ENCODE measurements at places on chromosomes 2 and 18.

- DNase-seq: no peak
Observed at GRCh38 chr2:134246154-134246874, 7.6 kb upstream of the MGAT5 start.

GRCh38 chr2:96636551-96637171 lies 1.5 kb downstream of the KANSL3 start:
- DNase-seq: no peak

GRCh38 chr2:191351921-191352320 lies 106.7 kb downstream of the MYO1B start:
- no peak for DNase-seq

- no peak for DNase-seq
Observed at GRCh38 chr2:240155048-240155744, 14.7 kb upstream of the OTOS start.

- no peak for DNase-seq
Observed at GRCh38 chr2:200087451-200087850, 132.1 kb downstream of the MAIP1 start.

GRCh38 chr18:79818036-79818435 lies 20.3 kb downstream of the KCNG2 start:
- DNase-seq: no peak

- no peak for DNase-seq
Observed at GRCh38 chr18:32270341-32270740, 80.5 kb downstream of the MEP1B start.

- DNase-seq: no peak
Observed at GRCh38 chr18:39799006-39799405, 2156.0 kb upstream of the PIK3C3 start.

DNA sequence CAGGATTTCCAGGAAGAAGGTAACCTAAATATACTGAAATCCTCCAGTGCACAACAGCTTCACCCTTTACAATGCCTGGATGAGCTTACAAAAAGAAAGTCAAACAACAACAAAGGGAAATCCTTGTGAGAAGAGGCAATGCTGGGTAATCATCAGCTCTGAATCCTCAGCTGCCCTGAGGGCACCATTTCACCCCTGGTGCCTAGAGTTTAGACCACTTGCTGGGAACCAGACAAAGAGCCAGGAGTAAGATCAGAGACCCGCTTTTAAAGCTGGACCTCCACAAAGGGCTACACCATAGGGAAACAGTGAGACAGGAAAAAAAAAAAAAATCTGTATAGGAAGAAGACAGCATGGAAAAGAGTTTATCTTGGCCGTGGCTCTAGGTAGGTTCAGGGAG lies 97.0 kb downstream of the FOXI3 start:
- DNase-seq: no peak

- no peak for DNase-seq
Observed at GRCh38 chr2:88448248-88448647, 4.2 kb downstream of the FOXI3 start.

DNA sequence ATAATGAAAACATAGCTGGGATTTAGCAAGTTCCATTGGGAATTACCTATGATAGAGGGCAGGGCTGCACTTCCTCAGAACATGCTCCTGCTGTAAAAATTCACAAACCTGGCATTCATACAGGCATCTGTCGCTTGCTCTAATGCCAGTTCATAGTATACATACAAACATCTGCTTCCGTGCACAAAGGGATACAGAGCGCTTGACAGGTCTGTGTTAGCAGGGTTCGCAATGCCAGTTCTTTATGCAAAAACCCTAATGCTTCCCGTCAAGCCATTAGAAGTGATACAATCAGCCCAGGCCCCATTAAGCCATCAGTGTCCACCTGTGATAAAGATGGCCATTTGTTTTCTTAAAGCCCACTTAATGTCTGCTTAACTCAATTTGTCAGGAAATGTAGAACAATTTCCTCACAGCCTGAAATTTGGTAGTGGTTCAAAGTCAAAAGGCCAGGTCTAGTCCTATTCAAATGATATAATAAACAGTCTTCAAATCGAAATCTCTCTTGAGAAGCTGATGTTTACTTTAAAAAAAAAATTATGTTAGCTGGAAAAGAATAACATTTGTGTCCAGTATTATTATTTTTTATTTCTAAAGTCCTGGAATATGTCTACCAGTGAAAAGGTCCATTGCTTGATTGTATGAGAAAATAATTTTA lies 556.3 kb downstream of the ARHGAP15 start:
- DNase-seq: no peak

GRCh38 chr2:112623913-112624777 lies 21.6 kb upstream of the SLC20A1 start:
- no peak for DNase-seq

- no peak for DNase-seq
Observed at GRCh38 chr2:234478121-234478858, 18.6 kb downstream of the ARL4C start.

GRCh38 chr18:13219593-13220159 lies 1.1 kb downstream of the LDLRAD4 start:
- DNase-seq: no peak

- no peak for DNase-seq
Observed at GRCh38 chr2:54120950-54121349, 5.5 kb downstream of the ACYP2 start.

DNA sequence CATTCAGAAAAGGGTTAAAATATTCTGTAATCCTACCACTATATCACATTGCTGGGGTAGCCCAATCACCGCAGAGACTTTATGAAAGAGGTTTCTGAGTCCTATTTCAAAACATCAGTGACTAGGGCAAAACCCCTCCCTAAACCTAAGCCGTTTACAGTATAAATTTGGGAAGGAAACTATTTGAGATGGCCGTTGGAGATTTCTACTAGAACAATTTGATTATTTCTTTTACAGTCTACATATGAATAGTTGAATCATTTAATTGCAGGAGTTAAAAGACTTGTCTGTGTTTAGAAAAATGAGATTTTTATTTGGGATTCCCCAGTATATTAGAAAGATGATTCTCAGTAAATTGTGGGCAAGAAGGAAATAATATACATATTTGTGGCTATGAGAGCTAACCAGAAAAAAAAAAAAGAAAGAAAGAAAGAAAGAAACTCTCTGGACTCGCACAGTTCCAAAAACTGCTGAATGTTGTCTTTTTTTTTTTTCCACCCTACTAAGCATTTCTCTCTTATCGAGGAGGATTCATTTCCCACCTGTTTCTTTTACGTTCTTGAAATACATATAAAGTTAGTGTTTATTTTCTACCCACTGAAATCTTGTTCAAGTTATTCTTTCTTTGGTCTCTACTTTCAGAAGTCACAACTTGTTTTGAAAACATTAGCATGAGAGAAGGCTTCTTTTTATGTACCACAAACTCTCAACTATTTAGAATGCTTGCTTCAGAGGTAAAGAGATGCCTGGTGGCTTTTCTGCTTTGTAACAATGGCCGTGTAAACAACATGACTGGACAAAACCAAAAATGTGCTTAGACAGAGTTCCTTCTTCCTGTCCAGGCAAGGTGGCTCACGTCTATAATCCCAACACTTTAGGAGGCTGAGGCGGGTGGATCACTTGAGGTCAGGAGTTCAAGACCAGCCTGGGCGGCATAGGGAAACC lies 65.9 kb downstream of the BCL2 start:
- no peak for DNase-seq

DNA sequence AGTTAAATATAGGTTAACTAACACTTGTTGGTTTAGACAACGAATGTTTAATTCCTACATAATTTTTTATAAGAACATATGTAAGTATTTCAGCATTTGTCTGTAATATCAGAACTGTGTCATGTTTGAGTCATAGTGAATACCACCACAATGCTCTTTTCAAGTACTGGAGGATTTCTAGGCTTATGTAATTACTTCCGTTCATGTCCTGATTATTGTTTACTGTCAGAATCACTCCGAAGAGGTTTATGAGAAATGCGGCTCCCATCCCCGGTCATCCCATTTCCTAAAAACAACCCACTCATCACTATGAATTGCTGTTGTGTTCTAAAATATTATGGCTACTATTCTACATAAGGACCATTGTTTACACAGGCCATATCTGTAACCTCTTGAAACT lies 45.1 kb downstream of the CDH19 start:
- no peak for DNase-seq

DNA sequence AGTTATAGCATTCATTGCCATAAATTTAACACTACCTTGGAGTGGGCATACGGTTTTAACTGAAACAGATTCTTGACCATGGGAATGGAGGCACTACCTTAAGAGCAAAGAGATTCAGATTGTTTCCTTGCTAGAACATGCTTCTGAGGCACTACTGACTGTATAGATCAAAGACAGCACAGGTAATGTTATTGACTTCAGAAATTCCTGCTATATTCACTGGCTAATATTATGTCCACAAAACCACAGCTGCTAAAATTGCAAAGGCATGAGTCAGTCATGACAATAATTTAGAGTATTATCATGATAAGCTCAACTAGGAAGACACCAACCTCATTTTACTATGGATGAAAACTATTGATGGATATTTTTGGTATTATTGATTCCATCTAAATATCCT lies 39.4 kb downstream of the SLC8A1 start:
- DNase-seq: no peak

DNA sequence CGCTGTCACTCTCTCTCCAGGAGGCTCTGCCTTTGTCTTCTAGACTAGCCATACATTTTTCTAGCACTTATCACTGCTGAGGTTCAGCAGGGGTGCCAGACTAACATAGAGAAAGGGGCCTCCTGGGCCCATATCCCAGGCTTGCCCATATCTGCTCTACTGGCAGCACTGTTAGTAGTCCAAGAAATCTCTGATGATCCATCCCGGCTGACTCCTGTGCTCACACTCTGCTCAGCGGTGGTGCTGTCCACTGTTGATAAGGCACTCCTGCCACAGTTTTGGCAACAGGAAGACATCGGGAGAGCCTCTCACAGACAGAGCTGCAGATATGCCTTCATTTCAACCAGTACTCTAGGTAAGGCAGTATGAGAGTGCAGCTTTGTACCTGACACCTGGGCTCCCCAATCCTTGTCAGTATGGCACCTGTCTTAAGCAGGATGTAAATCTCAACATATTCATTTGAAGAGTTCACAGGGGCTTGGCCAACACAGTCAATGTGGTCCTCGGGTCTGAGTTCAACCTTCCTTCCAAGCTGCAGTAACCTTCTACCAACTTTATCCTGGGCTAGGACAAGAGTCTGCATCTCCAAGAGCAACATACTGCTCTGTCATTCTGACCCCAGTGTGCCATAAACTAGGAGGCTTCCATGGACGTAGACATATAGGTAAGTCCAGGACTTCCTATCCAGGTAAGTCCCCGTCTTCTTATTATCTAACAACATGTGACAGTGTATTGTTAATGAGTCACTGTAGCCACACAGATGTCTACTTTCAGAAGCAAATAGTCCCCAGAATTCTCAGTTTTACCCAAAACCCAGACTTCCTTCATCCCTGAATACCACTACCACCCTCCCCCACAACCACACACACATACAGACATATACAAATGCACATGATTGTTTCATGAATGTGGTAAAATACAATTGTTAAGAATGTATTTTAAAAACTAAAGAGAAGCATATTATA lies 16.2 kb downstream of the KLF7 start:
- DNase-seq: no peak

DNA sequence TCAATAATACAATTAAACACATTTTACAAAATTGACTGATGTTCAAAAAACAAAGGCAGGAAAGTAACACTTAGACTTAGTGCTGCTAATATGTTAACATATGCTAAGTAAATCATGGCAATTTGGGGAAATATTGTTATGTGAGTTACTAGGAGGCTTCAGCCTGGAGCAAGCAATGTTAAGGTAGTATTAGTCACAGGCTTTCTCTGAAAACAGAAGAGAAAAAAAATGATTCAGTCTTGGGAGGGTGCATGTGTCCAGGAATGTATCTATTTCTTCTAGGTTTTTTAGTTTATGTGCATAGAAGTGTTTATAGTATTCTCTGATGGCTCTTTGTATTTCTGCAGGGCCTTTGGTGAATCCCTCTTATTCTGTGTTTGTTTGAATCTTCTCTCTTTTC lies 345.8 kb upstream of the TFPI start:
- no peak for DNase-seq

- no peak for DNase-seq
Observed at GRCh38 chr2:22359071-22359672, 1025.8 kb upstream of the KLHL29 start.

GRCh38 chr2:236045251-236046235 lies 122.6 kb downstream of the GBX2 start:
- no peak for DNase-seq

- DNase-seq: no peak
Observed at GRCh38 chr2:223262946-223263345, 211.0 kb downstream of the KCNE4 start.

- no peak for DNase-seq
Observed at GRCh38 chr2:226514895-226515294, 284.7 kb downstream of the IRS1 start.

DNA sequence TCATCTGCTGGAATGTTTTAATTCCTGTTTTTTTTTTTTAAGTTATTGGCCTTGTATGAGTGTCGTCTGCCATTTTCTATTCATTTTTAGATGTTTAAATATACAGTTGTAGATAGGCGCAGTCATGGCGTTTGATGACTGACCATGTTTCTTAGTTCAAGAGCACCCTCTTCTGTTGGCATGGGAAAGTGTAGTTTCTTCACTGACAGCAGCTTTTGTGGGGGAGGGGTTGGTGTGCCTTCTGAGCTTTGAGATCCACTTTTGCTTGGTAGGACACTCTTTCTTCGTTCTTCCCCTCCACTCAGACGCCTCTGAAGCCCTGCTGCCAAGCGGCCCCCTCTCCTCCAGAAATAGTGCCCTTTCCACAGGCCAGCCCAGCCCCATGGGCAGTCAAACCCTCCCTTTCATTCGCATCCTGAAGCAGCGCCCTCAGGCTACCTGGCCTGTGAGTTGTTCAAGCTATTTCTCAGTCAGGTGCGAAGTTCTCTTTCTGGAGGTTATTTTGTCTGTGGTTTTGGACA lies 492.0 kb downstream of the TNS1 start:
- DNase-seq: peak; percentile 34

GRCh38 chr18:7923105-7923504 lies 356.0 kb downstream of the PTPRM start:
- no peak for DNase-seq

GRCh38 chr2:118250001-118250400 lies 161.7 kb downstream of the INSIG2 start:
- no peak for DNase-seq

DNA sequence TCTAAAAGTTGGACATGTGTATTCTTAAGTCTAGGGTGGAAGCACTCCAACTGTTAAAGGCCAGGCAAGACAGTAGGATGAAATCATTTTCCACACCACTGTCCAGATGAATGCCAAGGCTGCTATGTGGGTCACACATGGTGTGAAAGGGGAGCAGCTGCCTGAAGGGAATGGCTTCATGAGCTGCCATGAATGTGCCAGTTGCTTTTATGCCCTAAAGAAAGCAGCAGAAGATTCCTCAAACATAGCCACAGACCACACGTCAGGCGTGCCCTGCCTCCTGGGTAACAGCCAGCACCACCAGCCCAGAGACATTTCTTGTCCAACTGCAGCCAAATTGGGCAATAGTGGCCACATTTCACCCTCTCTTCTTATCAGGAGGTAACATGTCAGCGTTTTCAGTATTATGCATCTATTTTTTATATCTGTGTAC lies 130.2 kb downstream of the MTCL1 start:
- DNase-seq: no peak

Data from activated CD4-positive, alpha-beta T cell treated with anti-CD3 and anti-CD28 coated beads, Interleukin-2, amount 50 U/mL, for 24 hours (primary cell).